ENCODE measurements at places on chromosomes 2 and 18. TPM values are rescaled to one million over a fixed set of nuclear protein-coding genes. Genes with fewer than 3 reads are reported as not detected.

The MARCHF4 gene
- 7.0 TPM for polyA plus RNA-seq

The IL36B gene
- polyA plus RNA-seq: not detected

The BOLL gene
- not detected for polyA plus RNA-seq

The C2orf80 gene
- not detected for polyA plus RNA-seq

The CD8A gene
- polyA plus RNA-seq: not detected

The CD302 gene
- polyA plus RNA-seq: 9.9 TPM

The ERMN gene
- not detected for polyA plus RNA-seq

The MYO5B gene
- polyA plus RNA-seq: 0.05 TPM

The SERPINB3 gene
- not detected for polyA plus RNA-seq

The SNED1 gene
- 7.7 TPM for polyA plus RNA-seq

The SP100 gene
- polyA plus RNA-seq: 108 TPM

The NMUR1 gene
- polyA plus RNA-seq: not detected

The PSTPIP2 gene
- 6.7 TPM for polyA plus RNA-seq

The KLHL14 gene
- not detected for polyA plus RNA-seq

The ALK gene
- polyA plus RNA-seq: not detected

The ICOS gene
- not detected for polyA plus RNA-seq

The DYNAP gene
- not detected for polyA plus RNA-seq

The EVX2 gene
- polyA plus RNA-seq: not detected

The TMEM163 gene
- polyA plus RNA-seq: not detected

The CDK5R2 gene
- polyA plus RNA-seq: not detected

The SPC25 gene
- 11.8 TPM for polyA plus RNA-seq

The GEN1 gene
- polyA plus RNA-seq: 4.5 TPM

The ASB1 gene
- polyA plus RNA-seq: 35.3 TPM

The FSHR gene
- polyA plus RNA-seq: not detected

The APCDD1 gene
- 0.30 TPM for polyA plus RNA-seq

The LYG1 gene
- 0.19 TPM for polyA plus RNA-seq

The DOK1 gene
- 32.6 TPM for polyA plus RNA-seq

The KIF5C gene
- polyA plus RNA-seq: 0.19 TPM

The SLC30A3 gene
- not detected for polyA plus RNA-seq

The ARPC2 gene
- 851 TPM for polyA plus RNA-seq

The SCN9A gene
- polyA plus RNA-seq: 6.1 TPM
